ENCODE measurements at places on chromosomes 3 and 15.

GRCh38 chr3:114827495-114827894 is 319.6 kb downstream of the ZBTB20 start:
- no peak for DNase-seq

GRCh38 chr3:129610276-129610675 is 3.8 kb upstream of the PLXND1 start:
- no peak for DNase-seq

DNA sequence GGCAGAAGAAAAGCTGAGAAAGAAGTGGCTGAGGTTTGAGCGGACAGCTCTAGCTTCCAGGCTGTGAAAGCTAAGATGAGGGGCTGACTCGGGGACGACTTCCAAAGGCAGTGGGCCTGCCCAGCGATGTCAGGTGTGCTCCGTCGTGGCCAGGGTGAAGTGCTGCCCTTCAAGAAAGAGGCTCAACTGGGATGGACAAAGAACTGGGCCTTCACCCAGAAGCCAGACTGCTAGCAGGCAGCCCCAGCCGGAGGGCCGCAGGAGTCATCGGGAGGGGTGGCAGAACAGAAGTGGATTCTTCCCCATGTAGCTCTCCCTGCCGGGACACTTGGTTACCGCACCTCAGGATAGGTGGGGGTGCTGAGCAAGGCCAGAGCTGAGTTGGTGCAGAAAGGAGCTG is 13.1 kb upstream of the SEC13 start:
- DNase-seq: no peak

DNA sequence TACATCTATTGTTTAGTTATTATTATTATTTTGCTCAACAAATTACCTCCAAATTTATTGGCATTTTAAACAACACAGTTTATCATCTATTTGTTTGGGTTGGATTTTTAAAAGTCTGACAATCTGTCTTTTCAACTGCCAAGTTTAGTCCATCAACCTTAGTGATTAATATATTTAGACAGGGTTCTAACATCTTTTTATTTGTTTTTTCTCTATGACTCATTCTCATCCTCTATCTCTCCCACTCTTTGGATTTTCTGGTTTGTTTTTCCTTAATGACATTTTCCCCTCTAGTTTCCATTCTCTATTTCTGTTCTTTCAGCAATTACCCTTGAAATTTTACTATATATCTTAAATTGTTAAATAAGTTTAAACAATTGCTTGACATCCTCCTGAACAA is 41.9 kb downstream of the EMC4 start:
- no peak for DNase-seq

- DNase-seq: no peak
These were observed 76.8 kb downstream of the CPNE4 start for GRCh38 chr3:131957980-131958379.

- no peak for DNase-seq
These were observed 21.5 kb downstream of the AGTR1 start for GRCh38 chr3:148718982-148719862.

DNA sequence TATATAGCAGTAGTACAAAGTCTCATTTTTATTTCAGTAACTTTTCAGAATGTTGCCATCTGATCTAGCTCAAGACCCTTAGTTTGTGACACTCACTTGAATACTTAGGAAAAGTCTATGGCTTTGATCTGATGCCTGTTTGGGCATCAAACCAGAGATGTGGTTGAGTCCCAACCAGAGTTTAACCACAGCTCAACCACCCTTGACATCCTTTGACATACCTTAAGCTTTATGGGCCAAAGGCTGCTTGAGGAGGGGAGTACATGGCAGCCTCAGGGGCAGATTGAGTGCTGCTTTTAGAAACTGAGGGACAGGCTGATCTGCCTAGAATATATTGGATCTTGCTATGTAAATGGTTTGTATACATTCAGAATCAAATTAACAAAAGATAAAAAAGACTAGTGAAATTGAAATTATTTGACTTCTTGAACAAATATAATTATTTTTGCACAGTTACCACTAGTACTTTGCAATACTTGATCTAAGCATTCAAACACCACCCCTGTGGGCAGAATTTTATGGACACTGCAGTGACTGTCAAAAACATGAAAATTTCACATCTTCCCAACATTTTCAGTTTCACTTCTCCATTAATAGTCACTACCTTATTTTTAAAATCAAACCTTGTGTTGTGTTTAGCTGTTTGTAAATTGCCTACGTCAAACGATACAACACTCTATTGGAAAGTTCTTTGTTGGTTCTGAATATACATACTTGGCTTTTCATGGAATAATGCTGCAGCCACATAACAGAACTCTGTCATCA is 199.8 kb downstream of the UBE2E2 start:
- no peak for DNase-seq

DNA sequence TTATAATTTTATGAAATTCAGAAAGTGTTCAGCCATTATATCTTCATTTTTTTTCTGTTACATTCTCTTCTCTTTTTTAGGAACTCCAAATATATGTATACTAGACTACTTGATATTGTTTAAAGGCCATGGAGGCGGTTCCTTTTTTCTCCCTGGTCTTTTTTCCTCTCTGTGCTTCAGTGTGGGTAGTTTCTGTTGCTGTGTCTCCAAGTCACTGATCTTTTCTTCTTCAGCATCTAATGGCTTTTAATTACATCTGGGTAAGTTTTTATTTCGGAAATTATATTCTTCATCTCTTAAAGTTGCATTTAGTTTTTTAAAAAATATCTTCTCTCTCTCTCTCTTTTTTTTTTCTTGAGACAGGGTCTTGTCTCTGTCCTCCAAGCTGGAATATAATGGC is 8.9 kb downstream of the PIGX start:
- no peak for DNase-seq

GRCh38 chr3:19155375-19155774 is 7.1 kb downstream of the KCNH8 start:
- no peak for DNase-seq

DNA sequence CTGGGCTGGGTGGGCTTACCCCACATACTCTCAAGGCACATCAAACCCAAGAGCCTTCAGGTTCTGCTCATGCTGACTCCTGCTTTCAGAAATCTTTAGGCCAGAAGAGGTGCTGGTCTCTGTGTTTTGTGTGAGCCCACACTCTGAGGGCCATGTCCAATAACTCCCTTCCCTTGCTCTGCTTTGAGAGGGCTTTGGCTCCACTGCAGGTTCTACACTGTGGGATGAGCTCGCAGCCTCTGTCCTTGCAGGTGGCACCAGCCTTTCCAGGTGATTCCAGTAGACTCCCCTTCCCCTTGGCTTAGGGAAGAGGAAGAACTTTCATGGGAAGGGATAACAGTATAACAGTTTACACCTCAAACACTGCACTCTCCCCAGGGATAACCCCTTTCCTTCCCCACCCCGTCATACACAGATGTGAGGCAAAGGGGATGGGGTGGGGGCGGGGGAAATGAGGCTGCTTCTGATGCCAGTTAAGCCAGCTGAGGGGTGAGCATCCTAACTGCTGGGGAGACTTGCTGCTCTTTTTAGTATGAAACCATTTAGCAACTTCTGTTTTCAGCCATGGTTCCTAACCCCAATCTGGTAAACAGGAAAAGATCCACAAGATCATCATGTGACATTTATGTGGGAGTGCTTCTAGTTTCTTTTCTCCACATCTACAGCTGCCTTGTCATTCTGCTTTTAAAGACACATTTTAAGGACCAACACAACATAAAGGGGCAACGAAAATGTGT is 262.4 kb downstream of the SLC9A9 start:
- no peak for DNase-seq

DNA sequence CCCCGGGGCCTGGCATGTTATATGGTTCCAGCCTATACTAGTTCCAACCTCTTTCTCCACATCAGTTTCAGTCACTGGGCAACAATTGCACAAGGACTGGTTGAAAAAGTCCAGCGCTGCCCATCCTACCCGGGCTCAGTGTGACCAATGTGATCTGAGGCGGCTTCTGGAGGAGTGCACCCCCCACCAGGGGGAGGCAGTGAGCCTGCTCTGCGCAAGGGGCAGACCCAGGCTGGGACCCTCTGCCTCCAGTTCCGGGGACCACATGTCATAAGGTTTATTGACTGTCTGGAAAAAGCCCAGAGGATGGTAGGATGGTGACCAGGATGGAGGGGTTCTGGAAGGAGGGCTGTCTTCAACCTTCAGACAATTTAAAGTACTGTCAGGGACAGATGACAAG is 25.6 kb upstream of the NR2E3 start:
- no peak for DNase-seq

DNA sequence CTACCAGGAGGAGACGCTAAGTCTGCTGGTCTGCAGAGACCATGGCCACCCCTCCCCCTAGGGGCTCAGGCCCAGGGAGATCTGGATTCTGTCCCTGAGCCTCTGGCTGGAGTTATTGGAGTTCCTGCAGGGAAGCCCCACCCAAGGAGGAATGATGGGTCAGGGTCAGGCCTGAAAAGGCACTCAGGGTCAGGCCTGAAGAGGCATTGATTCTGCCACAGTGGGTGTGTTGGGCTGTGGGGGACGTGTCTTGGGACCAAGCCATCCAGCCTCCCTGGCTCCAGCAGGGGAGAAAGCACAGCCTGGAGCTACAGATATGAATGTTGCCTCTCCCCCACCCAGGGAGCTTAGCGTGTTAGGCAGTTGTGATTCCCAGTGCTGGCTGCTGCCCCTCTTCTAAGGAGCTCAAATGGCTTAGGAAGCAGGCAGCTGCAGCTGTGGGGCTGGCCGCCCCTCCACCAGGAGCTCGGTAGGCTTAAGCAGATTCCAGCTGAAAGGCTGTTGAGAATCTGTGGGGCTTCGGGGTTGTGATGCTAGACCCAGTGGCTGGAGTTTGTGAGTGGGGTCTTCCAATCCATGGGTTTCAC is 176.7 kb downstream of the CHL1 start:
- DNase-seq: no peak

GRCh38 chr3:157713101-157713500 is 209.9 kb upstream of the VEPH1 start:
- DNase-seq: no peak

DNA sequence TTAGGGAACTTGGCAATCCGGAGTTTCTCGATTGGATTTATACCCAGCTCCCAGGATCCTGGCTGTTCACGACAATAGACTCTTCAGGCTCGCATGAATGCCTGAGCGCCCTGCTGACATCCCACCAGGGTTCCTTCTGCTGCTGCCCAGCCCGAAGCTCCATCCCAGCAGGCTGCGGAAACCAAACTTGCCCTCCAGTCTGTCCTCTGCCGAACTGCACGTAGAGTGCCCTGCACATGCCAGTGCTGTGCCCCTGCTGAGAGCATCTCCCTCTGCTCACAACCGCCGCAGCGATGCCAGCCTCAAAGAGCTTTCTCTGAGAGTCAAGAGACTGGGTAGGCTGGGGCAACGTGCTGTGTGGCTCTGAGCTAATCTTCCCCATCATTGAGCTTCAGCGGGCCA is 6.9 kb downstream of the ADAMTS7 start:
- no peak for DNase-seq
